ENCODE measurements at places on chromosomes 11 and 22.
A peak's percentile ranks its signal among the peaks of the same experiment; 100 is the strongest.

GRCh38 chr22:28903080-28903479, 19.7 kb downstream of the ZNRF3 start:
- no peak for DNase-seq

DNA sequence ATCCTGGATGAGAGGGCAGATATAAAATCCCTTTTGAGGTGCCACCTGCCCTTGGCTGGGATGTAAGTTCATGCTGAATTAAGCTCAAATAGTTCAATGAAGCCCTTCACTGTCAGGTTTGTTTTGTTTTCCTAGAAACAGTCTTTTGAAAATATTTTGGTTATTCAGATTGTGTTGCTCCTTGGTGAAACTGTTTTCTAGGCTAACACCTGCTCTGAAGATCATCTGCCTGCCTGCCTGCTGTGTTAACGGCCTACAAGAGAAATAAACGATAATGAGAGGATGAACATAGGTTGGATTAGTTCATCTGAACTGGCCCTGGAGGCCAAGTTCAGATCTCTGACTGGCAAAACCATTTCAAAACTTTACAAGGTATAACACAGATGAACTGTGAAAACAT, 67.4 kb downstream of the ZBTB44 start:
- no peak for DNase-seq

GRCh38 chr11:27159335-27159679, 118.7 kb downstream of the BBOX1 start:
- DNase-seq = no peak

- no peak for DNase-seq
Observed at GRCh38 chr11:73242251-73243092, 24.4 kb downstream of the P2RY2 start.

- no peak for DNase-seq
Observed at GRCh38 chr11:59197991-59198390, 14.7 kb downstream of the MPEG1 start.

DNA sequence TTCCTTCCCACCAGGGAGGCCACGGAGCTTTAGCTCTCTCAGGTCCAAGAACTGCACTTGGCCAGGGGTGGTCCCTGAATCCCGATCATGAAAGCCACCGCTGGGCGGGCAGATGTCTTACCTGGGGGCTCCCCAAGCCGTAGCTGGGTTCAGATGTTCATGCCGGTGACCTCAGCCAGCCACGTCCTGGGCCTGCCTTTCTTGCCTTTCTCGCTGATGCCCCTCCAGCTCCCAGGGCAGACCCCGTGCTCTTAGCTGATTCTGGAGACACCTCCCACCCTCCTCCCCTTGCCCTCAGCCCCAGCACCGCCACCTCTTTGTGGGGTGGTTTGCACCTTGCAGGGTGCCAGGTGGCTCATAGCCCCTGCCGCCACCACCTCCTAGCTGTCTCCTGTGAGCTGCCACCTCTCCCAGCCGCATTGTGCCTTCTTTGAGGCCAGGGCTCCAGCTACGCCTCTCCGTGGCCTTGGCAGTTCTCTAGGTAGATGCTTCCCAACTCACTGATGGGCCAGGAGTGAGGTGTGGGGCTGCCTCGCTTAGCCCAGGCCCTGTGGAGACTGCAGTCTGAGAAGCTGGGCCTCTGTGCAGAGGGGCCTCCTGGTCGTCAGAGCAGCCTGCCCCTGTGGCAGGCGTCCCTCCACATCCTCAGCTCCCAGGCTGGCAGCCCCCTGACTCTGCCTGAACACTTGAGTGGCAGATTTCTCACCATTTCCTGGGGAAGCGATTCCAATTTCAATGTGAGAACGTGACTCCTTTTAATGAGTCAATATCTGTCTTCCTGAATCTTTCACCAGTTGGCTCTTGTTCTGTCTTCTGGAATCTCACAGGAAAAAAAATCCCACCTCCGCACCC, 97.6 kb upstream of the B3GAT1 start:
- no peak for DNase-seq

- no peak for DNase-seq
Observed at GRCh38 chr11:9852465-9852864, 188.6 kb downstream of the SWAP70 start.

DNA sequence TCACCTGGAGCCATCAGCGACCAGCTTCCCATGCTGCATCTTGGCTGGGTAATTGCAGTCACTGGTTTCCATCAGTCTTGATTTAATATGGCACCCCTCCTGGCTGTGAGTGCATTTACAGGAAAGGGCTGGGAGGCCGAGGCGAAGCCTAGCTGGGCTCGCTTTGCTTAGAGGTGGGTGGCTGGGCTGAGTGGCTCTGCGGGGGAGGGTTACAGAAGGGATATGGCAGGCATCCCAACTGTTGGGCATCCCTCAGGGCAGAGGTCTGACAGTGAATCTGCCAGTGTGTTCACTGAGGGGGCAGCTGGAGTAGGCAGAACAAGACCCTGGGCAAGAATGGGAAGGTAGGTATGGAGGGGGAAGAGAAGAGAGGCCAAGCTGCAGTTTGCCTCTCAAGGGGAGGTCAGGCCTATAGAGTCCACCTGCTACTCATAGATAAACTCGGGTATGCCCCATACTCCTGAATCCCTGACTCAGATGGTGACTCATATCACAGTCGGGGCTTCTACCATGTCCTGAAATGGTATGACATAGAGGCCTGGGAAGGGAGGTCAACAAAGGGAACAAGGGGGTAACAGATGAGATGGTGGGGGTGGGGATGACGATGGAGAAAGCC, 77.5 kb upstream of the PHOX2A start:
- DNase-seq = no peak

DNA sequence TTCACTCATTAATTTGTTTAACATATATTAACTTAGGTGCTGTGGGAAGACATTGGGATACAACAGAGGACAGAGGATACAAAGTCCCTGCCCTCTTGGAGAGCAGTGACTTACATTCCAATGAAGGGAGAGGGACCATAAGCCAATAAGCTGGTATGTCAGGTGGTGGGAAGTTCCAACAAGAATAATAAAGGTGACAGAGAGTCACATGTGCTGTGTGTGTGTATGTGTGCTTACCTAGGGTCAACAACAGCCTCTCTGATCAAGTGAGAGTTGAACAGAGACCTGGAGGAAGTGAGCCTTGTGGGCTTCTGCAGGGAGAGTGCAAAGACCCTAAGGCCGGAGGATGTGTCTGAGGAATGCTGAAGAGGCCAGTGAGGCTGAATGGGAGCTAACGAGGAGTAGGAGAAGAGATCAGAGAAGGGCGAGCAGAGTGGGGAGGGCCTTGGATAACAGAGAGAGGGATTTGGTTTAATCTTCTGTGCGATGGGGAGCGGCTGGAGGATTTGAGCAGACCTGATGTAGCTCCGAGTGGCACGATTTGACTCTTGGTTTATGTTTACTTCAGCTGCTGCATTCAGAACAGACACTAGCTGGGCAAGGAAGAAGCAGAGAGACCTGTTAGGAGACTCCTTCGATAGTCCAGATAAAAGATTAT, 35.3 kb downstream of the MAP6 start:
- DNase-seq = no peak

DNA sequence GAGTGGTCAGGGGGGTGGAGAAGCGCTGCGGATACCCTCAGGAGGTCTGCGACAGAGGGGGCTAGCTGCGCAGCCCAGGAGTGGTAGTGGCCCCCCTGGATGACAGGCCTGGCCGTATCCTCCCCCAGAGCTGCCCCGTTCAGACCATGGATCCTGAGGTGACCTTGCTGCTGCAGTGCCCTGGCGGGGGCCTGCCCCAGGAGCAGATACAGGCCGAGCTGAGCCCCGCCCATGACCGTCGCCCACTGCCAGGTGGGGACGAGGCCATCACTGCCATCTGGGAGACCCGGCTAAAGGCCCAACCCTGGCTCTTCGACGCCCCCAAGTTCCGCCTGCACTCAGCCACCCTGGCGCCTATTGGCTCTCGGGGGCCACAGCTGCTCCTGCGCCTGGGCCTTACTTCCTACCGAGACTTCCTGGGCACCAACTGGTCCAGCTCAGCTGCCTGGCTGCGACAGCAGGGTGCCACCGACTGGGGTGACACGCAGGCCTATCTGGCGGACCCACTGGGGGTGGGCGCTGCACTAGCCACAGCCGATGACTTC, 505 bp downstream of the NUDT22 start:
- no peak for DNase-seq

GRCh38 chr11:6234387-6235107, at the start of gene FHIP1B:
TSS of gene FHIP1B (minus strand) at chr11:6234636. CDS start at chr11:6224516, 10,120 bp downstream.
- peak; percentile 98 for DNase-seq
